ENCODE measurements at places on chromosomes 5 and 9.

GRCh38 chr5:72066705-72067107, 40.6 kb upstream of the MAP1B start:
- no peak for DNase-seq

- no peak for DNase-seq
These were observed 504 bp upstream of the ZNF618 start for GRCh38 chr9:113875459-113876150.

- DNase-seq, result no peak
These were observed 2.1 kb downstream of the ITGA1 start for GRCh38 chr5:52789851-52790250.

DNA sequence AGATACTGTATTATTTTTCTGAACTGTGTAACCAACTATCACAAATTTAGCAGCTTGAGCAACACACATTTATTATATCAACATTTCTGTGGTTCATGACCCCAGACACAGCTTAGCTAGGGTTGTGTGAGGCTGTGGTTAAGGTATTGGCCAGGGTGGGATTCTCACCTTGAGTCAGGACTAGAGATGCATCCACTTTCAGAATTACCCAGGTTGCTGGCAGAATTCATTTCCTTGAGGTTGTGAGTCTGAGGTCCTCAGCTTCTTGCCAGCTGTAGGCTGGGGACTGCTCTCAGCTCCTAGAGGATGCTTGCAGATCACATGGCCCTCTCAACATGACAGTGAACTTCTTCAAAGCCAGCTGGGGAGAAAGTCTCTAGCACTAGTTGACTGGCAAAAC, 122.5 kb upstream of the RASGRF2 start:
- DNase-seq, result no peak

GRCh38 chr9:15155826-15156225, 151.2 kb downstream of the TTC39B start:
- DNase-seq, result no peak

GRCh38 chr5:148333262-148333849, 2.0 kb upstream of the SPINK9 start:
- no peak for DNase-seq

- DNase-seq, result no peak
These were observed at the start of gene PCDHB4 for GRCh38 chr5:141121563-141121962. PCDHB4 (plus strand) TSS chr5:141121818; CDS start chr5:141121999, 181 bp downstream.

DNA sequence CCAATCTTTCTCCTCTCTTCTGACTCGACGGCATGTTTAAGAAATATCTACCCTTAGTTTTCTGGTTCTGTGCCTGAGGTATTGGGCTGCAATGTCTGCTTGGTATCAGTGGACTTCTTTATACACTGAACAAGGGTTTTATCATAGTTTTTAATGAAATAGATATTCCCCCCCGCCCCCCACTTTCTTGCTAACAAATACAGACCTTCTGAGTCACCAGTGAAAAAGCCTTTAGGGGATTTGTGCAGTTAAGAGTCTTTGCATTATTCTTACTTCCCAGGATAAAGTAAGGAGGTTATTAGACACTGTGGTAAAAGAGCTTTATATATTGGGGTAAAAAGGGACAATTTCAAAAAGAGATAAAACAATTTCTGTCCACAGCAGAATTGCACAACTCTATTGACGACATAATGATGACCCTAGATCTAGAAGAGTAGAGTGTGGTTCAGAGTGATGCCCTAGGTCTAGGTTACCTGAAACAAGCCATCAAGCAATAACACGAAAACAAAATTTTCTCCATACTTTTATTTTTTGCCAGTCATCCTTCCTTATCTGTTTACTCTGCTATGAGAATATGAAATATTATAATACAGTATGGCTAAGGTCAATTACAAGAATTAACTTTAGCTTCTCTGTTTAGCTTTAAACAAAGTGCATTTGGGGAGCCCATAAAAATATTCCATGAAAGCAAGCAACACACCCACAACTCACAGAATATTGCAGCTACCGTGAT, 110.7 kb downstream of the PLK2 start:
- DNase-seq, result no peak

GRCh38 chr9:69572611-69573010, 99.6 kb downstream of the APBA1 start:
- DNase-seq, result no peak

DNA sequence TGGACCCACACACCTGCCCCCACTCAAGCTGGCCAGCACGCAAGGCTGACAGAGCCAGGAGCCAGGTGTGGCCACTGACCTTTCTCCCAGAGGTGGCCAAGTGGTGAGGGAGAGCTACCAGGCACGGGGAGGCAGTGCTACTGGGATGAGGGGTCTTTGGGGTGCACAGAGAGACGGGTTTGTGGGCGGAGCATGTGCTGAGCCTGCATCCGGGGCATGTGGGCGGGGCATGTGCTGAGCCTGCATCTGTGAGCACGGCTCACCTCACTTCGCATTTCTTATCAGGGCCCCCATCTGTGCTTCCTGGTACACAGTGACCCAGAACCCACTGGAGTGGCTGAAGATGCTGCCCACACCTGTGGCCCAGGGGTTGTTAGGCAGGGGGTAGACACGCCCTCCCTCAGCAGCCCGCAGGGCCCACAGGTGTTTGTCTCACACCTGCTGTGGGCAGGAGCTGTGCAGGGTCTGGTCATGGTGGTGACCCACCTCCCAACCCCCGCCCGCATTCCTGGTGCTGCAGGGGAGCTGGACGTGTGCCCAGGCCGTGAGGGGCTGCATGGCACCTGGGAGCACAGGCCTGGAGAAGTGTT, 21.5 kb downstream of the CCDC187 start:
- no peak for DNase-seq

DNA sequence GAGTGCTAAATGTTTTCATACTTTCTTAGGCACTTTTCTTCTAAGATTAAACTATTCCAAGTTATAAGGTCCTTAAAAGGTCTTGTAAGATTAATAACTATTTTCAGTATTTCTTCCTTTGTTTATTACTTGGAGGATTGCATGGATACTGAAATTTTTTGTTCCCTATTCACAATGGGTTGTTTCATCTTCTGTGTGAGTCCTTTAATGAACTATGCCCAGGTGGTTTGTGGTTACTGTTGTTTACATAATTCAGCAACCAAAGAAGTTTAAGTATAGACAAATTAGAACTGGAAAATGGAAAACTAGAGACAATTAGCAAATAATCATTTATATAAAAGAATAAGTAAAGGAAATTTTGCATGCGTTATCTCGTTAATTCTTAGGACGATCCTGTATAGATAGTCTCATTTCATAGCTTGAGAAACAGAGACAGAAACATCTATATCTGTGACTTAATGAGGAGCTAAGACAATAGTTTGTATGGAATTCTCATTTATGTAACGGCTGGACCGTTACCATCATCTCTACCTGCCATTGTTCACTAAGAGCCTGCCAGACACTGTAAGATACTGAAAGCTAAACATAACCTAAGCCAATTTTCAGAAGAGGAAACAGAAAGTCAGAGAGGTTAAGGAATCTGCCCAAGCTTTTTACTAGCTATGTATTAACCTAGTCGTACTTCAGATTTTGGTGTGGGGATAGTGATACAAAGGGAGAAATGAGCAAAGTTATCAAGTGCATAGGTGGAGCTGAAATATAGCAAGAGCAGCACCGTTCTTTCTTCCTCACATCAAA, 148.2 kb downstream of the PAM start:
- no peak for DNase-seq

- DNase-seq, result no peak
These were observed 227.0 kb downstream of the PDE4D start for GRCh38 chr5:59666440-59667068.

- no peak for DNase-seq
These were observed 13.9 kb downstream of the NINJ1 start for GRCh38 chr9:93119953-93120845.

DNA sequence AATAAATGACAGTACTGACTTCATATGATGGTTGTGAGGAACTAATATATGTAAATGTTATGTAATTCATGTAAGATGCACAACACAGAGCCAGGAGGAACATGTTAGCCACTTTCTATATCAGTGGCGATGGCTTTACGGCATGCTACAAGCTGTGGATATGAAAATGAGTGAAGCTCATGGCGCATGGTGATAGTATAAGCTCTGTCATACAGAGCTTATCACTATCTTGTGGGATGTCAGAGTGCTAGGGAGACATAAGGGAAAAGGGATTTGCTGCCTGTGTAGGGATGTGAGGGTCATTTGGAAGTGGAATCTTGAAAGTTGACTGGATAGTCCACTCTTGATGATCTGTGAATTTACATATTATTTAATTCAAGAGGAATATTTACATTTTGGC, 13.6 kb downstream of the CPEB4 start:
- no peak for DNase-seq

DNA sequence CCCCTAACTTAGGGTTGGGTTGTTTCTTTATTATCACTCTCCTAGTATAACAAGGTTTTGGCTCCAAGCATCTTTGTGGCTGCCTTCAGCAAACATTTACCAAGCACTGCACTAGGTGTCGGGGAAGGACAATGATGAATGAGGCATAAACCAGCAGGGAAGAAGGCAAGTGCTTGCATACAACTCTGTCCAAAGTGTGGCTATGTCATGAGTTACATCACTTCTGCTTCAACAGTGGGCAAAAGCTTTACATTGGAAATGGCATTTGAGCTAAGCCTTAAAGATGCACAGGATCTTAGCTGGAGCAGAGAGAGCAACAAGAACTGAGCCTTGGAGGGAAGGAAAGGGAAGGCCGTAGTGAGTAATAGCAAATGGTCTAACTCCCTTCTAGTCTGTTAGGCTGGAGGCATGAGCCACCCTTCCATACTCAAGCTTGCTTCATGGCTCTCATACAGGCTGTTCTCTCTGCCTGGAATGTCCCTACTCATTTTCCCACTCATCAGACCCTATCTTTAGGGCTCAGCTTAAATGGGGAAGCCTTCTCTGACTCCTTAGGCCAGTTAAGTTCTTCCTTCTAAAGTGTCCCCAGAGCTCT, 121.8 kb downstream of the SEMA6A start:
- DNase-seq, result no peak
